ENCODE measurements at places on chromosomes 3 and 15.

DNA sequence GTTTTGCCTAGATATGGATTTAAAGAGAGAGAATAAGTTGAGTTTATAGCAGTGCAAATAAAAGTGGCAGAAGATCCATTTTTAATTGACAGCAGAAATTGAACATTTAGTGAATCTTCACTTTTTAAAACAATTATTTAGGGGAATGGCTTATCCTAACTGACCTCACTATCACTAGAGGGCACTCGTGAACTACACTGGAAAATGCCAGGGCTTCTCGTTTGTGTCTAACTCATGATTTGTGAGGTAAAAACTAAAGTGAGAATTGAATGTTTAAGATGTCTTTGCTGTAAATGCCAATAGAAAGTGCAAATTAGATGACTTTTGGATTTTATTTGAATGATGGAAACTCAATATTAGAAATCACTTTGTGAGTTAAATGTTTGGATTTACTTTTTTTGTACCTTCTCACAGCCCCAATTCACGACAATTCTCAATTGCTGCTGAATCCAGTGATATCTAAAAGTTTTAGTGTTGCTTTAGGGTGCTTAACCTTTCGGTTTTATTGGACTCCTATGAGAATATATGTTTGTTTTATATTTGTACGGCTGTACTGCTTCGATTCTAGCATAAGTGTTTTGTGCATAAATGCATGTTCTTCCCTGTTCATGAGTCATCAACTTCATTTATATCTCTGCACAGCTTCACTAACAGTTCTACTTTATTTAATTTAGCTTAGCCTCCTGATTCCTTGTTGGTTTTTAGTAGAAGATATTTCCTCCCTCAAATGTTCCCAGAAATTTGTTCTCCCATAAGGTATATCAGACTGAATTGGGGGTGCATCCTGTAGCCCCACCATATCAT is 462.1 kb downstream of the MFSD1 start:
- no peak for DNase-seq

- no peak for DNase-seq
Measured at GRCh38 chr3:137061186-137061585, 103.4 kb downstream of the IL20RB start.

DNA sequence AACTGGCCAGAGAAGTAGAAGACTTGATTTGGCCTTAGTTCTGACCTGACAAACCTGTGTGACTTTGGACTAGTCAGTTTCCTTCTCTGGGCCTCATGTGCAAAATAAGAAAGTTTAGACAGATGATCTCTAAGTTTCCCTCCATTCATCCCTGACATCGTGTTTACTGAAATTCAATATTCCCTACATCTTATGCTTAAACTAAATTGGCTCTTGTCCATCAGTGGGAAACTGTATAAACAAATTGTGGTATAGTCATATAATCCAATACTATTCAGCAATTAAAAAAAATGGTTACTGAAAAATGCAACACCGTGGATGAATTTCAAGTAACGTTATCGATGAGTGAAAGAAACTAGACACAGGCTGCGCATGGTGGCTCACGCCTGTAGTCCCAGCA is 64.4 kb upstream of the HRH1 start:
- DNase-seq, result no peak

DNA sequence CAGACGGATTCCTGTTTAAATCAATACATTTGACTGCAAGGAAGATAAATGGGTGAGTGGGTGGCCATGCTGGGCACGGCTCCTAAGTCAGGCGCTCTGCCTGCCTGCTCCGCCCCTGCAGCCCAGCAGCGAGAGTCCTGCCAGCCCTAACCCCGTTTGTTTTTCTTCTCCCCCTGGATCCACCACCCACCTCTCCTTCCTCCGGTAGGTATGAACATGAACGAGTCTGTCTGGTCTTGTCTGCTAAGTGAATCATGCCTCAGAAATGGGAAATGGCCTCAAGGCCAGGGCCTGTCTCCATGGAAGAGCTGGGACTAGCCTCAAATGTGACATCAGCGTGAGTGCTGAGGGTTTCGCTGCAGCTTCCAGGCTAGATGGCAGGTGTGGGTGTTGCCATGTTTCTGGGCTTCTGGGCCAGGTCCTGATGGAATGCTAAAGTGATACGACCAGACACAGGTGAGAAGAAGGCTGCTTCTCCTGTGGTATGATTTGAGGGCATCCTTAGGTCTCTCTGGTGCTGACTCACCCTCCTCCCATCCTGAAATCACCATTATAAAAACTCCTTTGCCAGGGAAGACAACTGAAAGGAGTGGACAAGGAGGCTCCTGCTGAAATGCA is 5.6 kb upstream of the FEM1B start:
- no peak for DNase-seq

DNA sequence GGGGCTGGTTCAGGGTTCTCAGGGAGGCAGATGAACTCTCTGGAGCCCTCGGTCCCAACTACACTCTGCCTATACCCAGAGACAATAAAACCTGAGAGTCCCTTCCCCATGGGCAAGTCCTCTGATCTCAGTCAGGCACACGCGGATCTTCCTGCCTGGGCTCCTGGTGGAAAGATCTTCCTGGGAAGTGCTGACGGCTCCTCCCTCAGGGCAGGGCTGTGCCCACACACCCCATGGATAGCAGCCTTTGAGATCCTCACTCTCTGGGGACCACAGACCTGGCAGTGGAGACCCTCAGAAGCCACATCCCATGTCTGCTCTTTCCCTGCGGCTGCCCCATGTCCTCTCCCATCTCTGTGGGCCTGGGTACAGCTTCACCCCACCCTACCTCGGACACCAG is 10.4 kb downstream of the SH2D7 start:
- no peak for DNase-seq

DNA sequence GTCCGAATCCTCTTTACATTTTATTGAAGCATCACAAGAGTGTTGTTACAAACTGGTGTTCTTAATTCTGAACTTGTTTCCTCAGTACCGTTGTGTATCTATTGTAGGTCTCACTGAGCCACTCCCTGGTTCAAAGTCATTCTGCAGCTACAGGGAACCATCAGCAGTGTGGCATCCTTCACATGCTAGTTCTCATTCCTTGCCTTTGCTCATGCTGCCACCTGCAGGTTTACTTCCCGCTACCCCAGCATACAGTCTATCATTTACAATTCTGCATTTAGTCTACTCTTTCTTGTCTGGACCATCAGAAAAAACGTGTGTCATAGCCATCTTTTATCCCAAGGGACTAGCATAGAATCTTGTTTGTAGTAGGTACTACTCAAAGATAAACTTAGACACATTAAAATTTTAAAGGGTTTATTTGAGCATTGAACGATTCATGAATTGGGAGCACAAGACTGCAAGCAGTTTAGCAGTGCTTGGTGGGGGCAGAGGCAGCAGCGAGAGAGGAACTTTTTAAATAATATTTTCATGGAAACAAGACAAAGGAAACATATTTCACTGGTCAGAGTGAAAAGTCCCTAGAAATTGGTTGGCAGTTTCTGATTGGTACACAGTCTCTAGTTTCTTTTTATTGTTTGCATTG is 402.1 kb downstream of the CADM2 start:
- DNase-seq, result no peak

- DNase-seq, result no peak
Measured at GRCh38 chr3:119817583-119818363, 35.9 kb downstream of the NR1I2 start.

DNA sequence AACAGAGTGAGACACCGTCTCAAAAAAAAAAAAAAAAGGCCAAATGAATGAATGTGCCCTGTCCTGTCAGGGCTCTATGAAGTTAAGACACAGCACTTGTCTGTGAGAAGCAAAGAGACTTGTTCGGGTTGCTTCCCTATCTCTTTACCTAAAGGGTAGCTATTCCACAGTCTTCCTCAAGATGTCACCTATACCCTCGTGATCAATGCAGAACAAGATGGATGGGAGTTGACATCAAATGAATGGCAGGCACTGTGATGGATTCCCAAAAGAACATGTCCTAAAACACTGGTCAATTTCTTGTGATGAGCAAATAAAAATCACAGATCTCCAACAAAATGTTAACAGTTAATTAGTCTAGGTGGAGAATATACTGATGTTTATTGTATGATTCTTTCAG is 9.5 kb downstream of the TADA3 start:
- no peak for DNase-seq

DNA sequence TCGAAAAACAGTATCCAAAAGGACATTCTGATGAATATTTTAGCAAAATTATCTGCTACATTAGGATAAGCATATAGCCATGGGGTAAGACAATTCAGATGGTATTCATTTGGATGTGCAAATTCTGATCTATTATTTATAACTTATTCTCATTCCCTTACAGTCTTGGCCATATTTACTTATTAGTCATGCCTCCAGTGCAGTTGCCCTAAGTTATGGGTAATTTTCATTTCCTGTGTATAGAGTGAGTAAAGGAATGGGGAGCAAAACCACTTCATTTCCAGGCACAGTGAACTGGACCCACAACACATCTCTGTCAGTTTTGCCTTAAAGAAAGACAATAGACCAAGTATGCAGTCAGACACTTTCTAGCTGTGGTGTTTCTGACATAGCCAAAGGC is 134.3 kb downstream of the POLQ start:
- no peak for DNase-seq

DNA sequence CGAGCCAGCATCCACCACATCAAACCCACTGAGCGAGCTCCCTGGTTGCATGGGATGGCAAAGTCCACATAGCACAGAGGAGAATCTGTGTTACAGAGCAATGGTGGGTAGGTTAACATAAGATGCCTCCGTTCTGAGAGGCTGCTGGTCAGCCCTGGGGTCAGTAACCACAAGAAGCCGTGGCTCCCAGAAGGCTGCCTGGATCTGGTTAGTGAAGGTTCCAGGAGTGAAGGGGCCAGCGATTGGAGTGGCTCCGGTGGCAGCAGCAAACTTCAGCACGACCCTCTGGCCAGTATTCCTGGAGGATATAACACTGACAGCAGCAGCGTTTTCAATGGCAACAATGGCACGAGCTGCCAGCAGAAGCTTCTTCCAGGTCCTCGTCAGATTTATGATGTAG is 18.4 kb upstream of the PIGZ start:
- no peak for DNase-seq

DNA sequence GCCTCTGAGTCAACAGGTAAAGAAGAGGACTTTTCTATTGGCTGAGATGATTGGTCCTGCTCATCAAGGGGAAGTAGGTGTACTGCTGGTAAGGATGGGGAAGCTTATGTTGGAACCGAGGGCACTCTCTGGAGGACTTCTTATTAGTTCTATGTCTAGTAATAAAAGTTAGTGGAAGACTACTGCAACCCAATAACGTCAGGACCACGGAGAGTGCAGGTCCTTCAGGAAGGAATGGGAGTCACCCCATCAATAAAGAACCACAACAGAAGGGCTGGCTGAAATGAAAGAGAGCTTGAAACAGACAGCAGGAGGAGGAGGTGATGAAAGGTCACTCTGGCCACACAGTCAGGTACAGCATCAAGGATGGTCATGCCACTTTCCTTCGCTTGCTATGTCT is 68.8 kb upstream of the PRR23E start:
- no peak for DNase-seq

- DNase-seq, result no peak
Measured at GRCh38 chr3:67937498-67938118, 283.2 kb upstream of the SUCLG2 start.

GRCh38 chr3:12557473-12558100 is 700 bp downstream of the MKRN2 start:
- no peak for DNase-seq

DNA sequence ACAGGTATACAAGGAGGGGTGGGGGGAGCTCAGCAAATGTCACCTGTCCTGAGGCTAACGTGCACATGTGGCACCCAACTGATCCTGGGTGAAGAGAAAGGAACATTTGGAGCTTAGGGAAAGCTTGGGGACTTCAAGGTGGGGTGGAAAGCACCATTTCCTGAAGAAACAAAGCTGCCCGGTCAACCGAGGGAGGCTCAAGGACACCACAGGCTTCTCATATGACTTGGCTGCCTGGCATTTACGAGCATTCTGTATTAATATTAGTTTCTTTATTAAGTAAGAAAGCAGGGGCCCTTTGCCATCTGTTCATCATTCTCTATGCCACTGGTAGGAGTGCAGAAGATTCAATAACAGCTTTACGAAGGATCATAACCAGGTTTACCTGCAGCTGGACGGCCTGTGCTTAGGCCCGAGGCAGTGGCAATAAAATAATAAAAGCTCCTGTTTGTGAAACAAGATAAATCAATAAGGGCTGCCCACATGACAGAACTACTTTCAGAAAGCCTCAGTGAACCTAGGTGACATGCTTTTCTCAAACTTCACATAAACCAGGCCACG is 54.0 kb downstream of the ETV5 start:
- DNase-seq, result no peak

- no peak for DNase-seq
Measured at GRCh38 chr3:42764115-42764514, 8.9 kb downstream of the CCDC13 start.

- no peak for DNase-seq
Measured at GRCh38 chr3:70049761-70050160, 50.2 kb downstream of the SAMMSON start.

- DNase-seq, result no peak
Measured at GRCh38 chr3:40782111-40782721, 257.5 kb downstream of the ZNF621 start.

GRCh38 chr3:72144773-72145505 is 360.0 kb upstream of the PROK2 start:
- DNase-seq, result no peak

GRCh38 chr15:62165104-62165792 is at the start of gene C2CD4B:
C2CD4B (minus strand) TSS chr15:62165285; CDS start chr15:62164984, 301 bp downstream.
- no peak for DNase-seq

DNA sequence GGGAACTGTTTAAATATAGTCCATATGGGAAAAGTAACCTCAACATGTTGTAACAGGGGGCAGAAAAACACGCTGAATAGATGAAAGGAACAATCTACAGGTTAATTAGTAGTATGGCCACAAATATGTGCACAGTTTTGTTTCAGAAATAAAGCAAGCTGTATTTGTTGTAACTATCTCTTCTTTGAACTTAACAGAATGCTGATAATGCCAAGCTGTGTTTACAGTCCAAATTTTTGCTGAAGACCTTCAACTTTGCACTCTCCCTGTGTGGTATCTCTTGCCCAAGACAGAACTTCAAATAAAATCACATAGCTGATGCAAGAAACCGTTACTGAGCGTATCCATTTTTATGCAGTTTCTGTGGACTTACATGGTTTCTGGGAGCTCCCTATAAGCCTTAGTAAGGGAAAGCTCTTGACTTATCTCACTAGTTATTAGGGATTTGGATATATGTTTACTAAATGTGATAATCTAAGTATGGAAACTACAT is 425.4 kb upstream of the TPRG1 start:
- DNase-seq, result no peak

GRCh38 chr3:15756505-15756904 is 41.3 kb downstream of the ANKRD28 start:
- no peak for DNase-seq
